ENCODE measurements at places on chromosomes 6 and 20. TPM values are rescaled to one million over a fixed set of nuclear protein-coding genes. Genes with fewer than 3 reads are reported as not detected.

Gene FRMD1
- polyA plus RNA-seq: not detected

Gene GPX5
- not detected for polyA plus RNA-seq

Gene DLGAP4
- polyA plus RNA-seq: 15.0 TPM

Gene HRH3
- not detected for polyA plus RNA-seq

Gene ZC3H12D
- polyA plus RNA-seq: 2.3 TPM

Gene CENPW
- polyA plus RNA-seq: 4.8 TPM

- DNase-seq: no peak
Measured at GRCh38 chr6:148441454-148441911, 98.8 kb downstream of the SASH1 start.

DNA sequence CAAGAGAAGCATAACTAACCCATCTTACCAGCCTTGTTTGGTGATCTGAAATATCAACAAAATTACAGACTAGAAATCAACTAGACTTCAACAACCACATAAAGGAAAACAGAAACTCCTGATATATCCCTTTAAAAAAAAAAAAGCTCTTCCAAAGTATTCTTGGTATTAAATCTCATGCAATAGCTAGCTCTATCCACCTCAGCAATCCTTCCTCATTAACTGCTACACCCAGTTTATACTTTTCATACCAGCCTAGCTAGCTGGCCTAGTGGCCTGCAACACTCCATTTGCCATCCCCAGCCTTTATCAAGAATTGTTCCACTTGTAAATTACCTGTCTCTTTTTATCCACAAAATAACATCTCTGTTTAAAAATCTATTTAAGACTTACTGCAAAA lies 69.0 kb downstream of the BACH2 start:
- no peak for DNase-seq

GRCh38 chr6:62283796-62284411 lies 2.1 kb downstream of the KHDRBS2 start:
- no peak for DNase-seq

DNA sequence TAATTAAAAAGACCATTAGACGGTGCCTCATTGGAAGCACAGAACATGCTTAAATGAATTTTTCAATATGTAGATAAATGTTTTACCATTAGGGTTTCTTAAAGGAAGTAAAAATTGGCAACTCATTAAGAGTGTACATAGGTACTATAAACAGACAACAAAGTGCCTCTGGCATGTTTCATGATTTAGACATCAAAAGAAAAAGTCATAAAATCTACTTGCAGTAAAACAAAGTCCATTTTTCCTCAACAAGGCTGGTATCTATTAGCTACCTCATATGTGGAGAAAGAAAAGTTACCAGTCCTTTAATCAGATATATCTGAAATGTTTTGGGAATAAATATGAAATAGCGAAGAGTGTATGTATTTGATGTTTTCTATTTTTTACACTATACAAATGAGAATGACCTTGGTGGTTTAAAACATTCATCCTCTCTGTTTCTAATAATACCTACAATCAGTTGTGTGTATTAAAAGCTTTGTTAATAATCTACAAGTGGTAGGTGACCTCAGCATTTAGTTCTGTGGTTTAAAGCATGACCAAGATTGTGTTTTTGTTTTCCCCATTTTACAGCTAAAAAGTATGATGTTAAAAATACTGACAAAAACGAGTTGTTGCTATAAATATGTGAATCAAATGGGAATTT lies 87.5 kb downstream of the HDGFL1 start:
- no peak for DNase-seq

DNA sequence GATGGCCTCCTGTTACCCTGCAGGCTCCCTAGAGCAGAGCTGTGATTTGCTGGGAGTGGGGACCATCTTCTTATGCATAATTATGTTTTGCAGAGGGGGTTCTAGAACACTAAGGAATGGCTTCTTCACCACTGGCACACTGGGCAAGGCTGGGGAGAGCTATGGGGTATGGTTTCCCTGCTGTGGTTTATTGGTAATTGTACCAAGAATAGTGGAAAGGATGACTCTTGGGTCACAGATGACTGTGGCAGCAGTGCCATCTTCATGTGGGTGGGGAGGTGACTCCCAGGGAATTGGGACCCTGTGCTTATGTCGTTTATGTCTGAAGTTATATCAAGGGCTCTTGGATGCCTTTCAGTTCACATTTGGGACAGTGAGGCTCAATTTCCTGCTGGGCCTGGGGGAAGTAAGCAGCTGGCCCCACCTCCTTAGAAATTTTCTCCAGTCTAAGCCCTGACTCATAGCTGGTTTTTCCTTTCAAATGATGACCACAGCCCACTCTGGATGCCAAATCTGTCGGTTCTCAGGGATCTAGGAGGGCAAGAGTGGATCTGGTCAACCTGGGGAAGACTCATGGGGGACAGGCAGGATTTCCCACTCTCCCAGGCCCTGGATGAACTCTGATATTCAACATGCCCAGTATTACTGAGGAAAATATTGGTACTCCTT lies 230.8 kb downstream of the LRFN2 start:
- no peak for DNase-seq

- DNase-seq: no peak
Measured at GRCh38 chr6:151372164-151372563, 19.2 kb downstream of the ZBTB2 start.

GRCh38 chr6:151160929-151161757 lies 78.6 kb upstream of the AKAP12 start:
- no peak for DNase-seq

DNA sequence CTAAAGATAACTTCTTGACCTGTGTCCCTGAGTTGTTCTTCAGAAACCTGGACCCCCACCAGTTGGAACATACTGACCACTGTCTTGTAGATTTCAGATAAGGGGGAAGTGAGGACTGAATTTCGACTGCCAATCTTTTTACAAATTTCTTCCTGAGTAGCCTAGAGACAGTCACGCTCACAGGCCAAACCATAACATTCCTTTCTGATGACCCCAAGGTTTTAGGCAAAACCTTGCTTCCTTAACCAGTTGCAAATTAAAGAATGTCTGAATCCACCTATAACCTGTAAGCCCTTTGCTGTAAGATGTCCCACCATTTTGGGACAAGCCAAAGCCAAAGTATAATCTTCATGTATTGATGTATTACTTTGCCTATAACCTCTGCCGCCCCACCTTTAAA lies 306.9 kb downstream of the LRFN2 start:
- no peak for DNase-seq

- DNase-seq: no peak
Measured at GRCh38 chr6:15715851-15716250, 53.0 kb upstream of the DTNBP1 start.

DNA sequence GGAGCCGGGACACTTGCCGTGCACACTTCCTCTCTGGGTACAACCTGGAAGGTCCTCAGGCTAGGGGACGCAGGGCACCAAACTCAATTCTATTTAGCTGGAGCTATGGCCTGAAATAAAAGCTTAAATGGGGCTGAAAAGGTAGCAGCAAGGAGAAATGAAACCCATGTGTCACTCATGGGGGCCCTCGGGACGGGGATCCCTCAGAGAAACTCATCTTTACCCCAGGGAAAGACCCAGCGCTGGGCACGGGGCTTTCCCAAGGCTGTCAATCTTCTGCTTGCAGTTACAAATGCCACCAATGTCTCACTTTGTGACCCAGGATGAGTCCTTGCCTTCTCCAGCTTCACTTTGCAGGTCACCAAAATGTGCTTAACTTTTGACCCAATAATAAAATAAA lies 16.5 kb downstream of the SNAI1 start:
- no peak for DNase-seq

DNA sequence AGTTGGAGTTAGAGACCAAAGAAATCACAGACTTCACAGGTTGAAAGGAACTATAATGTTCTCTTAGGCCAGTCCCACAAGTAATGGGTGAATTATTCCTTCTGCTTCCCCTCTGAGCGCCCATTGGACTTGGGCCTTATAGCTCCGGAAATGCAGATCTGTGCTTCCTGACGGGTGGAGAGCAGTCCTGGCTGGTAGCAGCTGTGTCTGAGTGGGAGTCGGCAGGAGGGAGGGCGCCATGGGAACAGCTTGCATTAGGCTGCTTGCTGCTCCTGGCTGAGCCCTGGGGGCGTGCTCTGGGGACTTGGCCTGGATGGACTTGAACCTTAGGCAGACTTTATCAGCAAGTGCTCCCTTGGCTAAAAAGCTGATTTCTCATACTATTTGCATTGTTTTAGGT lies 18.4 kb upstream of the NUP153 start:
- no peak for DNase-seq

- DNase-seq: no peak
Measured at GRCh38 chr20:50654904-50655303, 36.4 kb downstream of the RIPOR3 start.

DNA sequence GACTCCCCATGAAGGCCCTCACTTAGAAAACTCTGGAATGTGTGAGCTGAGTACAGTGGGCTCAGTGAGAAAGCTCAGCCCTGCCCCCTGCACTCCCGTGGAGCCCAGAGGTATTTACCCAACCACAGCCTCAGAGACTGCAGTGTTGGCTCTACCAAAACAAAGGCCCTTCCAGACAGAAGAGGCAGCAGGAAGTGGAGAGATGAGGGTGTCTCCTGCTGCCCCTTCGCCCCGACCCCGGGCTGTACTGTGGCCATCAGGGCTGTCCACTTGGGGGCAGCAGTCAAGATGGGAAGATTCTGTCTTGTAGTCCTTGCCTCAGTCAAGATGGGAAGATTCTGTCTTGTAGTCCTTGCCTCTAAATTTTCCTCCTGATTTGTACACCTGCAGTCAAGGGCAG lies 341.3 kb downstream of the TAF4 start:
- no peak for DNase-seq

DNA sequence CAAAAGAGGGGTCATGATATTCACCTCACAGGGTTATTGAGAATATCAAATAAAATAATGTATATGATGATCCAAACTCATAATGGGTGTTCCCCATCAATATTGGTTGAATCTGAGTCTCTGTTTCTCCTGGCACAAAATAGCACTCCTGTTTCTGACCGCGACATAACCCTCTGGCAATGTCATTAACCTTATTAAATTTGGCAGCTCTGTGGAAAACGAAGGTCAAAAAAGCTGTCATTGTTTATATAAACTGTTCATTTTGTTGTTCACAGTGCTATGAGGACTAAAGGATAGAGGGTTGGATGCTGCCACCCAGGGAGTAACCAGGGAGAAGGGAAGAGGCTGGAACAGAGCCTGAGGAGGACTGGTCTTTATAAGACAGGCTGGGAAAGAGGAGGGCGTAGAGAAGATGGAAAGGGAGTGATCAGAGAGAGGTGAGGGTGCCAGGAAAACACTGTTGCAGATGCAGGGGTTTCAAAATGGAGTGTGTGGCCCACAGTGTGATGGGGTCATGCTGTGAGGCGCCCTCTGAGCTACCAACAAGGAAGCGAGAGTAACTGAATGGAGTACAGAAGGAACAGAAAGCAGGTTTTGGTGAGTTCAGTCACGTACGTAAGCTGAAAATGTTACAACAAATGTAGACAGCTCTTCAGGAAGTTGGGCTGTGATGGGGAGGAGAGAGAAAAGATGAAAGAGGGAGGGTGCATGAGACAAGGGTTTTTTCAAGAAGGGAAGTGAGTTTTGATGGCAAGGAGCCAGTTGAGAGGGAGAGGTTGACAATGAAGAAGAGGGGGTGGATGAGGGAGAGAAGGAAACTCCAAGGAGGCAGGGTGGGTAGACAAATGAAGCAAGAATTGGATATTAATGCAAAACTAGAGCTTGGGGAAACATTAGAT lies 251.6 kb upstream of the TAB2 start:
- DNase-seq: peak; percentile 88

DNA sequence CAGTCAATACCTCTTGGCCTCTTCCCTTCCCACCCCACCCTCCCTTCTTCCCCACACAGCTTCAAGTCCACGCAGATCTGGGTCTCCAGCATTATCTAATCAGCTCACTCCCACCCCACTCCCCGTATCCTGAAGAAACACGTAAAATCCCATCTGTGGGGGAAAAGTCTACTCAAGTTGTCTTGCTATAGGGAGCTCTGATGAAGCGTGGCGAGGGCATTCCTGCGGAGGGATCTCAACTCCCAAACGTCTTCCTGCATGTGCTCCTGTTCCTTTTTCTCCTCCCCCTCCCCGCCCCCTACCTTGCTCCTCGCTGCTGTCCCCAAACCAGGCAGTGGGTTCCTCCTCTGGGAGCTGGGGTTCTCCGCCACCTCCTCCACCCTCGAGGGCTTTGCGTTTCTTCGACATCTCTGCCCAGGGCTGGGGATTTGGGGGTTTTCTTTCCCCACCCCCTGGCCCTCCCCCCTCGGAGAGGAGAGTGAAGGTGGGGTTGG lies 181.8 kb downstream of the TBXT start:
- DNase-seq: no peak

DNA sequence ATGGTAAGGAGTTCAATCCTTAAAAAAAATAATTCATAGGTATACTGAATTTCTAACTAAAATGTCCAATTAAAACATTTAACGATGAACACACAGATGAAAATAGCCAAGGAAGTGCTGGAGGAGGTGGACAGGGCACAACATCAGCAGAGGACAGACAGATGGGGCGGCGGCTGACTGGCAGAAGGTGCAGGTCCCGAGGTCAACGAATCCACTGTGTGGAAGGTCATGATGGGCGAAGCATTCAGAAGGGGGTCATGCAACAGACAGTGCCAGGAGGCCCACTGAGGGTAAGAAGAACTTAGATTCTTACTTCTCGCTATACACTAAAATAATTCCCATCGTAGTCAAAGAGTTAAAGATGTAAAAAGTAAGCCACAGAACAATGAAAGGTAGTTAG lies 34.2 kb upstream of the FRMD1 start:
- DNase-seq: no peak

DNA sequence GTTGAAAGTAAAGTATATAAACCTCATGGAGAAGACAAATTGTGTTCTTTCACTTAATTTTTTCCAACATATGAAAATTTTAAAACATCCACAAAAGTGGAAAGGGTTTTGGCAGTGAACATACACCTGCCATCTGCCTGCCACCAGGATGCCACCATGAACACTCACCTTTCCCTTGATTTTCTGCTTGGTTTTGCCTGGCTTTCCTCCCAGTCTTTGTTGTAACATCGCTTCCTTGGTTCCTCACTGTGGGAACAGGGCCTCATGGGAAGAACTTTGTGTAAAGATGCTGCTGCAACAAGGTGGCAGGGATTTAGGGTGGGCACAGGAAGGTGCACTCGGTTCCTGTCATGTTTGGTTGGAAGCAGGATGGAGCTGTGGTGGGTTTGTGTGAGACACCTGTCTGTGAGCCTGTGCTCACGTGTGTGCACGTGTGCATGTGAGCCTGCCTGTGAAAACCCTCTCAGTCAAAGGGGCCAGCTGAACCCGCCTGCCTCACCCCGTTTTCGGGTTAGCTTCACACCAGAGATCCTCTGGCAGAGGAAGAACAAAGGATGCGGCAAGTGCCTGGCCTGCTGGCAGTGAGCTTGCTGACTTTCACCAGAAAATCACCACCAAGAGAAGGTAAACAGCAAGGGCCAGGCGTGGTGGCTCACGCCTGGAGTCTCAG lies 11.0 kb upstream of the RBM38 start:
- DNase-seq: no peak

- no peak for DNase-seq
Measured at GRCh38 chr20:24339210-24339641, 130.2 kb upstream of the SYNDIG1 start.

DNA sequence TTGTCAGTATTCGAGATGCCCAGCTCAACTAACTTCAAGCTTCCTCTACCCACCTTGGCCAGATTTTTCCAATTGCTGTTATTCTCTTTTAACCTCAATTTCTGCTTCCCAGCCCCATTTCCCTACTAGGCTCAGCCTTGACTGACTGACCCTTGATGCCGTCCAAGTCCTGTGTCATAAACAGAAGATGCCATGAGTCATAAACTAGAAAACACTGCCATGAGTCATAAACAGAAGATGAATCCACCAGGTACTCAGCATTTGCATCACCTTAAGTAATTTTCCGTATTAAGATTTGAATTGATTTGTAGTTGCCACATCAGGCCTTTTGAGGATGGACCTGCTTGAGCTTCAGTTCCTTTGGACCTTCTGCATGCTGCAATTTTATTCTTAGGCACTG lies 123.8 kb downstream of the FAM83B start:
- no peak for DNase-seq

- DNase-seq: no peak
Measured at GRCh38 chr6:33834401-33835392, 30.9 kb upstream of the MLN start.
